T-helper 17 cell (primary cell): ENCODE measurements at places on chromosomes 4 and X. TPM values are rescaled to one million over a fixed set of nuclear protein-coding genes. Genes with fewer than 3 reads are reported as not detected.

The NAT8L gene
- total RNA-seq = not detected

The MAGEA9 gene
- total RNA-seq = not detected

- no peak for DNase-seq
- H3K4me1 ChIP-seq = peaks cover 37% of the 10 kb centered on the region
- peak overlapping the region; percentile 85 for H3K27ac ChIP-seq
These were observed 61.3 kb downstream of the PPP3CA start for GRCh38 chr4:101285985-101286384.

- H3K36me3 ChIP-seq = no peaks in the 10 kb centered on the region
- H3K27me3 ChIP-seq = no peaks in the 10 kb centered on the region
- no peak for DNase-seq
- no peak overlapping the region for H3K4me3 ChIP-seq
- peaks cover 2% of the 10 kb centered on the region for H3K4me1 ChIP-seq
These were observed 138.0 kb upstream of the USP9X start for GRCh38 chrX:40947276-40947675.

GRCh38 chr4:62670514-62670913, 1470.4 kb downstream of the ADGRL3 start:
- H3K4me1 ChIP-seq = no peaks in the 10 kb centered on the region
- no peak overlapping the region for H3K27ac ChIP-seq
